Stomach (tissue), 19 donors: ENCODE measurements at places on chromosomes 2 and 18. TPM values are rescaled to one million over a fixed set of nuclear protein-coding genes. Genes with fewer than 3 reads are reported as not detected.

The AOX1 gene
- 303 TPM for total RNA-seq

The C1QL2 gene
- total RNA-seq, result not detected

- no peak for DNase-seq
Observed at GRCh38 chr2:119697290-119698020, 18.5 kb downstream of the TMEM177 start.

- DNase-seq, result no peak
Observed at GRCh38 chr18:41999751-42000150, 44.7 kb downstream of the PIK3C3 start.

DNA sequence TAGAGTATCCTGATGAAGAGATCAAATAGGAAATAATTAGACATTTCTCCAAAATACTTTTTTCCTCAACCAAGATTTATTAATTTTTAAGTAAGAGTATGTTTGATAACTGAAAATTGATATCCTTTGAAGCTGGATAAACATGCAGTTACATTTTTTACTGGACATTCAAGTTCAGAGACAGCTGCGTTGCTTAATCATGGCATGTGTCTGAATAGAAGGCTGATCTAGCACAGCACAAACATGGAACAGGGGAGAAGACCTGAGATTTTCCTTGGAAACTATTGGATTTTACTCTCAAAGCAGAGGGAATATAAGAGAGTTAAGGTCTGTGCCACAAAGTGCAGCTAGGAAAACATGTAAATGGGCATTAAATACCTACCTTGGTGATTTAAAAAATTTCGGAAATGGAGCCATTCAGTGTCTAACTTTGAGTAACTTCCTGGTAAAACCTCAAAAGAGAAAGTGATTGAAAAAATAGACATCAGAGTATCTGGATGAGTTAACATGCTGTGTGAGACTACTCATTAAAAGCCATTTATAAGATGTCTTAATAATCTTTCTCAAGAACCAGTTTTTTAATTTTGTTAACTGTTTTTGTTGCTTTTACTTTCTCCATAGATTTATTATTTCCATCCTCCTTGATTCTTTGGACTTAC, 31.8 kb downstream of the CRIM1 start:
- DNase-seq, result no peak

DNA sequence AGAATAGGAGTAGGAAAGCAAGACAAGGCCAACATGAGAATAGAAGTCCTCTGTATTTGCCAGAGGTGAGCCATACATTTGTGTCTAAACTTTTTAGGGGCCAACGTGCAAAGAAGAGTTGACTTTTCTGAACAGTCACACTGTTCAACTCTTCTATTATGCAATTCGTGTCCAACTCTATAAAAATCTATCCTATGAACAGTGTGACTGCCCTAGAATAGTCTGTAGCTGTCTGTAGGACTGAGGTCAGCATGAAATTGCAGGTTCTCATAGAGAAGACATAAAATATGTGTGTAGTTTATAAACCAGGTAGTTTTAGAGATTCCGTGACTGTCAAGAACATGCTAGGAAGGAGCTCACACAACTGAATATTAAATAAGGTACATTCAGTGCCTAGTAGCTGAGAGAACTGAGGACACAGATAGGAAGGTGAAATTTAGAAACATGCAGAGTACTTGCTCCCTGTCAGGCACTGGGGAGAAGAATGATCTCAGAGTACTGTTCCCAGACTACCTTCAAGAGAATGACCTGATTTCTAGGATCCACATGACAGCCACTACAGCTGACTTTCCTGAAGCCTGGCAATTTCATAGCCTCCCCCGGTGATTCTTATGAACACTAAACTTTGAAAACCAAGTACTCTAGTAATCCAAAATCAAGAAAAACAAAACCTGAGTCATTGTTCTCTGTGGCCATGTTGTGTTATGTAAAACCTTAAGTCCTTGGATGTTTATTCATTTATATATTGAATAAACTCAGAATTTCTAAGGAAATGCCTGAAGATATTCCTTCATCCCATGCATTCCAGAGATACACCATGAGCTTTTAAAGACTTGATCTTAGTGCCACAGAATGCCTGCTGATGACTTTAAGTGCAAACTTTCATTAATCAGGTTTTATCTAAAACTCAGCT, 201.5 kb upstream of the BOD1L2 start:
- no peak for DNase-seq

DNA sequence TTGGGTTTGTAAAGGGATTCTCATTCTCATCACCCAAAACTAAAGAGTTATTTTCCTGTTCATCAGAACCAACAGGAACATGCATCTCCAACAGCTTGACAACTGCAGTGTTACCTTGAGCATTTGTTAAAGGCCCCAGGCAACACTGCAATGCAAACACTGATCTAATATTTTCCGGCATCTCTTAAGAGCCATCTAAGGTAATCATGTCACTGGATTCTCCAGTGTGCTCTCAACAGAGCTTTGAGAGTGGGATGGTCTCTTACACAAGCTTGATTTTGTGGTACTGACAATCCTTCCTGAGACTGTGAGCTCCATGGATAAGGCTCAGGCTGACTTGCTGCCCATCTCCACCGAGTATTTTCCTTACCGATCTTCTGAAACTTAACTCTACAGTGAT, 90.5 kb upstream of the ITGB6 start:
- no peak for DNase-seq
